Hematopoietic multipotent progenitor cell (in vitro differentiated cells): ENCODE measurements at places on chromosomes 13 and 19. TPM values are rescaled to one million over a fixed set of nuclear protein-coding genes. Genes with fewer than 3 reads are reported as not detected.

The UBXN6 gene
- 69.7 TPM for total RNA-seq

The KLK7 gene
- not detected for total RNA-seq

The CRYL1 gene
- 31.8 TPM for total RNA-seq

The TMEM59L gene
- not detected for total RNA-seq

The CATSPERD gene
- total RNA-seq, result not detected

The NCAN gene
- total RNA-seq, result not detected

The IGFL4 gene
- total RNA-seq, result under 0.01 TPM

The PARP4 gene
- total RNA-seq, result 54.1 TPM

The PGLYRP2 gene
- total RNA-seq, result under 0.01 TPM

The CD33 gene
- 9.2 TPM for total RNA-seq

The CDX2 gene
- total RNA-seq, result not detected

The APOE gene
- 6.2 TPM for total RNA-seq

The ITM2B gene
- 54.9 TPM for total RNA-seq

The PSG6 gene
- total RNA-seq, result not detected

The CEBPA gene
- total RNA-seq, result 39.0 TPM

The HCST gene
- total RNA-seq, result 63.3 TPM

The ACOD1 gene
- total RNA-seq, result not detected

The PLVAP gene
- 0.81 TPM for total RNA-seq

The NLRP9 gene
- not detected for total RNA-seq

The ZNF730 gene
- 1.3 TPM for total RNA-seq

The CRB3 gene
- total RNA-seq, result 0.27 TPM

The CYP2A6 gene
- total RNA-seq, result not detected

The PDX1 gene
- total RNA-seq, result not detected

The SIGLEC8 gene
- 0.27 TPM for total RNA-seq
